Left kidney (tissue), 8 donors: ENCODE measurements at places on chromosomes 16 and 17.

DNA sequence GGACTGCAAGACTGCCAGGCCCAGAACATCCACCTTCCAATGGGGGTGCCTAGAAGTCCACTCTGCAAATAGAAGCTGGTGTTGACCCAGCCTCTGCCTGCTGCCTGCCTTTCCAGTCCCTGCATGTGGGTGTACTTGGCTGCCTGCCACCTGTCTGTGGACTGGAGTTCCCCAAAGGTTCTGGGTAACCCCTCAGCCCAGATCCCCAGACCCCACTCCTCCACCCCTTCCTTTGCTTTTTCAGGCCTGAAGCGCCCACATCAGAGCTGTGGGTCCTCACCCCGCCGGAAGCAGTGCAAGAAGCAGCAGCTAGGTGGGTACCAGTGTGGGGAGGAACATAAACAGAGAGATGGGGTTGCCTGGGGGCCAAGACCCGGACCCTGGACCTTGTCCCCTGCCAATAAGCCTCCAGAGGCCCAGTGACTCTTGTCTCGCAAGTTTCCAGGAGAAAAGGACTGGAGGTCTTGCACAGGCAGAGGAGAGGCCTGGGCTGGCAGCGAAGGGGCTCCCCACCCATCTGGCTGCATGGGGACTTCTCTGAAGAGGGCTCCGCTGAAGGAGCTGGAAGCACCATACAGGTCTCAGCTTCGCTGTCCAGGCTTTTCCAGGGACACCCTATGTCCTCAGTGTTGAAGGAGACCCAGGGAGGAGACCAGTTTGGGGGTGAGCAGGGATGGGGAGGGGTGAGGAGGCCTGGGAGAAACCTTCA lies 34.3 kb downstream of the NLRC5 start:
- no peak for DNase-seq

DNA sequence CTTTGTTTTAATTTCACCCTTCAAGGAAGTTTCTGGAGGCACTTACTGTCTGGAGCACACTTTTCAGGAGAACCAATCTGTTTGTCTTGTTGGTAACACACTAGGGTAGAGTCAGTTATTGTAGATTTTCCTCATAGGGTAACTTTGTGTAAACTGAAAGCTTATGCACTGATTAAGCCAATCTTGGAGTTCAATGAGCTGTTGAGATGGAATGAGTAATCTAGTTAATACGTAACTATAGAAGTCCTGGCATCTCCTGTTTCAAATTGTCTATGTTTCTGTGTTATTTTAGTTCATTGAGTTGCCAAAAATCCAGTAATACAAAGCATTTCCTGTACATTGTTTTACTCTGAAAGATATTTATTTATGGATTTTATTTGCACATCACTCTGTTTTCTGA lies 111.6 kb upstream of the HAS3 start:
- DNase-seq: peak; percentile 35

DNA sequence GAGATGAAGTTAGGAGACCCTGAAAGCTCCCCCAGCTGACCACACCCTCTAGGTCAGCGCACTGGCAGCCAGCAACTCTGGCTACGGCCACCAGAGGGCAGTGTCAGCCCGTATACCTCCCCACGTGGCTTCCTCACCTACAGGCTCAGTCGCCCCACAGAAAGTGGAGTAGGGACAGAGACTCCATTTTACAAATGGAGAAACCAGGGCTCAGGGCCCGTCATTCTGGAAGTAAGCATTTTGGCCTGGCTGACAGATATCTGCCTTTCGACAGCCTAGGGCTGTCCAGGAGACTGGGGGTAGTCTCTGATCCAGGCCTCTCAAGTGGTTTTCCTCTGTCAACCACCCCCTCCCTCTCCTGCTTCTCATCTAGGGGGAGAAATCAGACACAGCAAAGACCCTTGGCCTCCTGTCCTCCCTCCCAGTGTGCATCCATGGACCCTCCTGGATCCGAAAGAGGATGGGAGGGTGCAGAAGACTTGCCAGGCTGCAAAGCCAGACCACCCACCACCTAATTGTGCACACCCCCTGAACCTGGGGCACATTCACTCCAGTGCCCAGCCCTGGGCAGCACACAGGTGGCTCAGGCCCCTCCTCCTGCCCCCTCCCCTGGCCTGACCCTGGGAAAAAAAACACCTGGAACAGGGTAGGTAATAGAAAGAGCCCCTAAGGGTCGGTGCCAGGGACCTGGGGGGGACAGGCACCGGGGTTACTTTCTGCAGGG lies 3.8 kb upstream of the HAP1 start:
- peak; percentile 78 for DNase-seq

DNA sequence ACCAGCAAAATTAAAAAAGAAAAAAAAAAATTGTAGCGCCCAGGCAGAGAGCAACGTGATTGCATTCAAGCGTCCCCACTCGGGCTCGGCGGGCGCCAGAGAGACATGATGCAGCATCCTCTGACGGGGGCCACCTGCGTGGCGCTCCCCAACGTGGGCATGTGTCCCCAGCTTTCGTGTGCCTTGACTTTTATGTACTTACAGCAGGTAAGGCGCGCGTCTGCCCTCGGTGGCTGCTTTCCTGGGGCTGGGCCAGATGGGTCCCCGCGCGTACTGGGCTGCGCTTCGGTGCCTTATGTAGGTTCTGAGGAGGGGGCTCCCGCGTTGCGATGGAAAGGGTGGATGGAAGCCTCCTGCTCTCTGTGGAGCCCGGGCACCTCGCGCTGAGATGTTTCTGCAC lies 28.4 kb upstream of the RBFOX1 start:
- DNase-seq: no peak

- no peak for DNase-seq
Observed at GRCh38 chr16:1923299-1924034, 5.3 kb upstream of the HS3ST6 start.

- DNase-seq: no peak
Observed at GRCh38 chr16:50741225-50741780, 583 bp upstream of the CYLD start.

- no peak for DNase-seq
Observed at GRCh38 chr17:75635610-75636202, 2.5 kb downstream of the SMIM5 start.

- no peak for DNase-seq
Observed at GRCh38 chr16:71569621-71570020, 7.3 kb downstream of the TAT start.
